ENCODE measurements at places on chromosomes 6 and 20.

DNA sequence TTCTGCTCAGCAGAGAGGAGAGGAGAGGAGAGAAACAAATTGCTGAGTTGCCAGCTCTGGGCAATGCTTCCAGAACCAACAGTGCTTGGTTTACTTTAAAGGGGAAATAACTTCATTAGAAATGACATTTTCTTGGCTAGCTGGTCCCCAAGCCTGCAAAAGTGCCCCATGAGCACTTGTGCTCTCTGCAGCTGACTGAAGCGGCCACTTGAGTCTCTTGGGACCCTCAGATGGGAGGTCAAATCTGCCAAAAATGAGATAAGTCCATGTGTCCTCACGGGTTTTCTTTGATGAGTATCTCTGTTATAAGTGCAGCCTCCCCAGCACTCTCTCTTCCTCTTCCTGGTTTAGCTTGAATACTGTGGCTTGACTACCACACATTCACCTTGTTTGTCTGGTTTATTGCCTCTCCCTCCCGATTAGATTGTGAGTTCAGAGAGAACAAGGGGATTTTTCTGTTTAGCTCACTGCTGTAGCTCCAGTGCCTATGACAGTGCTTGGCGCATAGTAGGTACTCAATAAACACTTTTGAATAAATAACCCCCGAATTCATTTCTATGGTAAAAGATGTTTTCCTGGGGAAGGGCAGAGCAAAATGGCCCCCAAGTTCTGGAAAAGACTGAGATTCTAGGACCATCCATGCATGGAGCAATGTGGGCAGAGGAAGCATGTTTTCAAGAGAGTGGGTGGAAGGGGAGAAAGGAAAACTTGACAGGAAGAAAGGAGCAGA is 7.0 kb upstream of the RIN2 start:
- no peak for DNase-seq

- DNase-seq = no peak
Measured at GRCh38 chr6:122116835-122117627, 282.4 kb upstream of the HSF2 start.

DNA sequence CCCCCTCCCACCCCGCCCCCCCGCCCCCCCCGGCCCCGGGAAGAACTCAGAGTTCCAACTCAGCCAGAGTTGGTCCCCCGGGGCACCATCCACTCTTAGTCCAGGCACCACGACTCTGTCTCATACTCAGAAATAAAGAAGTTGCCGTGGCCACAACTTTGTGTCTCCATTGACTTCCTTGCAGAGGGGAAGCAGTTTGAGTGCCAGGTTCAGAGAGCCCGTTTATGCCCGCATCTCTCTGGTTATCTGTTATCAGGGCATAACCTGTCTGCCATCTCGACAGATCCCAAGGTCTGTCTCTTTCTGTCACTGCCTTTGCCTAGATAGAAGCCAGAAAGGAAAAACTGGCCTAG is 605 bp downstream of the CDC5L start:
- DNase-seq = no peak

GRCh38 chr6:158029668-158030230 is 48.1 kb downstream of the SYNJ2 start:
- no peak for DNase-seq

GRCh38 chr6:121694801-121695251 is 259.4 kb downstream of the GJA1 start:
- DNase-seq = no peak

DNA sequence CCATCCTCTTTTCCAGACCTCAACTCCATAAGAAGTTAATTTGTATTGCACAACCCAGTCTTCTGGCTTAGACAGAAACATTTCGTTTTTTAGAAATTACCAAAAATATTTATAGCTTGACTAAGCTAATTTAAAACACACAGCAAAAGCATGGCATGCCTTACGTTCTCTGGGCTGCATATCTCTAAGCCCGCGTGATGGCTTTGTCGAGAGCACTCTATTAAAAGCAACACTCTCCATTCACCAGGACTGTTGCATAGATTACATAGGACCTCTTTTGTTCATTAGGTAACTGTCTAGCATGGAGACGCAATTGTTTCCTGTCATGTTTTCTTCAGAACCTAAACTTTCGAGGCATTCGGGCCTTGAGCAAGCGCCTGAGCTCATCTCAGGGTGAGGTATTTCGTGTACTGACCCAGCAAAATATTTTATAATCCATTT is 104.5 kb downstream of the IBTK start:
- no peak for DNase-seq

GRCh38 chr20:21352703-21353102 is 44.6 kb downstream of the NKX2-4 start:
- DNase-seq = no peak

Measured in stimulated activated naive CD4-positive, alpha-beta T cell (primary cell).